ENCODE measurements at places on chromosomes 4 and X.

DNA sequence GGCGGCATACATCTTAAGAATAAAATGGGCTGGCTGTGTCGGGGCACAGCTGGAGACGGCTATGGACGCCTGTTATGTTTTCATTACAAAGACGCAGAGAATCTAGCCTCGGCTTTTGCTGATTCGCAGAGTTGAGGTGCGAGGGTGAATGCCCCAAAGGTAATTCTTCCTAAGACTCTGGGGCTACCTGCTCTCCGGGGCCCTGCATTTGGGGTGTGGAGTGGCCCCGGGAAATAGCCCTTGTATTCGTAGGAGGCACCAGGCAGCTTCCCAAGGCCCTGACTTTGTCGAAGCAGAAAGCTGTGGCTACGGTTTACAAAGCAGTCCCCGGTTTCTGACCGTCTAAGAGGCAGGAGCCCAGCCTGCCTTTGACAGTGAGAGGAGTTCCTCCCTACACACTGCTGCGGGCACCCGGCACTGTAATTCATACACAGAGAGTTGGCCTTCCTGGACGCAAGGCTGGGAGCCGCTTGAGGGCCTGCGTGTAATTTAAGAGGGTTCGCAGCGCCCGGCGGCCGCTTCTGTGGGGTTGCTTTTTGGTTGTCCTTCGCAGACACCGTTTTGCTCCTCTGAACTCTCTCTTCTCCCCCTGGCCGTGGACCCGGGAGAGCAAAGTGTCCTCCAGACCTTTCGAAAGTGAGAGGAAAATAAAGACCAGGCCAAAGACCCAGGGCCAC is 1.9 kb downstream of the SHOX start:
- no peak for DNase-seq

- no peak for DNase-seq
Measured at GRCh38 chr4:109424093-109424841, 9.3 kb upstream of the SEC24B start.

DNA sequence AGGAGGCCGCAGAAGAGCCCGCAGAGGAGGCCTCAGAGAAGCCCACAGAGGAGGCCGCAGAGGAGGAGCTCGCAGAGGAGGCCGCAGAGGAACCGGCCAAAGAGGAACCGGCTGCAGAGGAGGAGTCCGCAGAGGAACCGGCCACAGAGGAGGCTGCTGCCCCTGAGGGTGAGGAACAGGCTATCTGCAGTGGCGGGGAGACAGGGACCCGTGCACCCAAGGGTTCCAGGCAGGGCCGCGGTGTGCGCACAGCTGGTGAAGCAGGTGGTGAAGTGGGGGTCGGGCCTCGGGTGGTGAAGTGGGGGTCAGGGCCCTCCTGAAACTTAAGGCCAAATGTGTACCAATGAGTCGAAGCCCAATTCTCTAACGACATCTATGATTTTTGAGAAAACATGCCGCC is 1.1 kb downstream of the CT47C1 start:
- DNase-seq, result no peak

DNA sequence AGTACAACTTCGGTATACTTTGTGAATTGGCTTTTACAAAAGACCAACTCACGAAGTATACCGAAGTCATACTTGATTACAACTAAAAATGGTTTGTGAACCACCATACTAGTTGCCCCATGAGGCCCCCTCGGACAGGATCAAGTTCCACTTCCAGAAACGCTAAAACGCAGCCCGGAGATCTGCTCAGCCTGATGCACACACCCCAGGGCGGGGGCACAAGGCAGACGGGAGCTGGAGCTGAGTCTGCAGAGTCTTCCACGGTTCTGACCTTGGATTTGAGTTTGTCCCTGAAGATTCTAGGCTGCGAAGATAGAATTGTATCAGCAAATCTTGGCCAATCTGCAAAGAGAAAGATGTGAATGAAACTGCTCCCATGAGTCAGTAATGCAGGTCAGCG is 118.1 kb downstream of the SORCS2 start:
- DNase-seq, result no peak

DNA sequence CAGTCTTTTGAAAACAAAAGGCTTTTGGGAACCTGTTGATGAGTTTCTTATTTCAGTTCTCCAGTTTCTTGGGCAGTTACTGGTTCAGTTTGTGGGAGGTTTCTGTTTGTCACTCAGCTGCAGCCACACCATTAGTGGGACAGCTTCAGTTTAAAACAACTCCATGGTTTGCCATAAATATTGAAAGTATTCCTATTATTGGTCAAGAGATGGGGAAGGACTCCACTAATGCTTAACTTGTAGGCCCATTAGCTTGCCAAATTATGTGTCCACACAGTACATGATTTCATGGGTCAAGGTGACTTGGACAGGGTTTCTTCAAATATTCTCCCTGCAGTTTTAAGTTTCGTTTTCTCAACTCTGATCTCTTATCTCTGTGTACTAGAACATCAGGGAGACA is 15.5 kb upstream of the ASIC5 start:
- no peak for DNase-seq

GRCh38 chrX:139734996-139735395 is 27.0 kb upstream of the MCF2 start:
- no peak for DNase-seq

DNA sequence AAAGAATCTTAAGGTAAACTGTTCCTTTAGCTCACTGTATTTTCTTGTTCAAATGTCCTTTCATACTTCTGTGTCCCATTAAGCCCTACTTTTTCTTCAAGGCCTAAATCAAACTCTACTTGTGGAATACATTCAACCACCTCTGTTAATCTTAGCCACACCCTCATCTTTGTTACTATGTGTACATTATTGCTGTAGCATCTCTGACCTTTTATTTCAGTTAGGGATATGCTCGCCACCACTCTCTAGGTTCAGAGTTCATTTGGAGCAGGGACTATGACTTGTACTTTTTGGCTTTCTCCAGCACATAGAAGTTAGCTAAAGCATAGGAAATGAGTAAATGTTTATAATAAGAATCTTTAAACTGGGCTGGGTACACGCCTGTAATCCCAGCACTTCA is 6.8 kb upstream of the PNPLA4 start:
- no peak for DNase-seq

- no peak for DNase-seq
Measured at GRCh38 chrX:13091111-13091765, 46.8 kb upstream of the FAM9C start.

All from cardiac muscle cell (in vitro differentiated cells and primary cell).